Stimulated activated CD4-positive, alpha-beta T cell treated with anti-CD3 and anti-CD28 coated beads, TNF-alpha, amount 100 ng/mL, for 24 hours (primary cell): ENCODE measurements at places on chromosomes 13 and 19.

DNA sequence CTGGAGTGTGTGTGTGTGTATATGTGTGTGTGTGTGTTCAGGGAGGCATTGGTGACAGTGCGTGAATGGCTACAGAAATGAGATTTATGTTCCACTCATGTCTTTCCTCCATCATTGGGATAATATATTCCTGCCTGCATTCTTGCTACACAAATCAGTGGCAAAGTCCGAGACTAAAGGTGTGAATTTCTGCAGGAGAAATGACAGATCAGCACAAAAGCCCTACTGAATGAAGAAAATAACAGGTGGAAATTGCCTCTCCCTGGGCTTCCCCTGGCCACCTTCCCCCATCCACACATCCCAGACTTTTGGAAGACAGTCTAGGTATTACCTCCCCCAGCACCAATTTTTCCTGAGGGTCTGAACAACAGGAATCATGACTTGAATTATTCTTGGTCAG, 10.1 kb downstream of the SIGLEC6 start:
- no peak for DNase-seq

DNA sequence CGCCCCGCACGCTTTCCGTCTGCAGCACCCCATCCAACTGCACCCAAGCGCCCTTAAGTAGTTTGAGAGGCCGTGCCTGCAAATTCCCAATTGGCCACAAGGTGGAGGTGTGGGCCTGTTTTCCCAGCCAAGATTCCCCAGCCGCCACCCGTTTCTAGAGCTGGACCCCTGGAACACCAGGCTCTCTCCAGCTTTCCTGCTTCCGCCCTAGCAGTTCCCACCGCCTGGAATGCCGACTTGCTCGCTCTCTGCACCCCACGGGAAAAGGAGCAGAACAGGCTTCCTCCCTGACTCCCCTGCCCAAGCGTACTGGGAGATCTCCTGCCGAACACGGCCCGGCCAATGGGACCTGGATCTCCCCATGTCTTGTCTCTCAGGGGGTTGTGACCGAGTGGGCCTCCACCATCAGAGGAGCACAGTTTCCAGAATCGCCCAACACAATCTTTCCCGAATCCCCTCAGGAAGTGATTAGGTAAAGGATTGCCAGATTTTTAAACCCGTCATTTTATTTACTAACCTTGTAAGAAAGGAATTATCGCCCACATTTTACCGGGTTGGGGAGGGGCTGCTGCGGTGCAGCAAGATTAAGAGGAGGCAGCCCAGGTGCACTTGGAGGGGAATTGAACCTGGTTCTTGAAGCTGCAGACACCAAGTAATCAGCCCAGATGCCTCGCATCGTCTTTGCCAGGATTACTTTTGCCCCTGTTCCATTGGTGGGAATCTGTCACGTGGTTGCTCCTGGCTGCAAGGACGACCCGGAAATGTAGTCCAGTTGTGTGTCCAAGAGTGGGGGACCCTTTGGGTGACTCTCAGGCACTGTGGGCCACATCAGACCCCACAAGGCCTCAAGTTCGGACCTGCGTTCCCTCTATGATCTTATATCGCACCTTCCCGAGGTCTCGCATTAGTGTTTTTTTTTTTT, 3.5 kb upstream of the NAPSA start:
- DNase-seq: peak; percentile 59

DNA sequence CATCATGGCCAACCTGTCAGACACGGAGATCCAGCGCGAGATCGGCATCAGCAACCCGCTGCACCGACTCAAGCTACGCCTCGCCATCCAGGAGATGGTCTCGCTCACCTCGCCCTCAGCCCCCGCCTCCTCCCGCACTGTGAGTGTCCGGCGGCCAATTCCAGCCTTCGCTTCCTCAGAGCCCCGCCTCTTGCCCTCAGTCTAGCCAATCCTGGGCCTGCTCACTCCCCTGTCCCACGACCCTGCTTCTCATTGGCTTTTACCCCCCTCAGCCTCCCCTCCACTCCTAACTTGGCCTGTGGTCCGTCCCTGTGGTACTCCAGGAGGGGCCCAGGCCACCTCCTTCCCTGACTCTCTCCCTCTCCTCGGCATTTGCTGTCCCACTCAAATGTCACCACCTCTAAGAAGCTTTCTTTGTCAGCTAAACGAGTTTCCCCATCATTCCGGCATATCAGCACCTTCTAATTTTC, 12.3 kb downstream of the HRC start:
- peak; percentile 74 for DNase-seq

GRCh38 chr19:47658431-47659348, 49.8 kb downstream of the BICRA start:
- DNase-seq: no peak

DNA sequence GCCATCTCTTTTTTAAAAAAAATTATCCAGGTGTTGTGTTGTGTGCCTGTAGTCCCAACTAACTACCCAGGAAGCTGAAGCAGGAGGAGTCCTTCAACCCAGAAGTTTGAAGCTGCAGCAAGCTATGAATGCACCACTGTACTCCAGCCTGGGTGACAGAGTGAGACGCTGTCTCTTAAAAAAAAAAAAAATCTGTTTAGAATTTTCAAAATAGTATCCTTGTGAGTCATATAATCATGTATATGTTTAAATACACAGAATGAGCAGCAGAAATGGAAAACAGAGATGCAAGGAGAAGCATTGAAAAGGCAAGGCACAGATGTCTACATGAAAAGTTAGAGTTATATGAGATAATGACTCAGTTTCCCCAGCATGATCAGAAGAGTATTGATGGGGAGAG, 31.2 kb downstream of the SYDE1 start:
- no peak for DNase-seq

DNA sequence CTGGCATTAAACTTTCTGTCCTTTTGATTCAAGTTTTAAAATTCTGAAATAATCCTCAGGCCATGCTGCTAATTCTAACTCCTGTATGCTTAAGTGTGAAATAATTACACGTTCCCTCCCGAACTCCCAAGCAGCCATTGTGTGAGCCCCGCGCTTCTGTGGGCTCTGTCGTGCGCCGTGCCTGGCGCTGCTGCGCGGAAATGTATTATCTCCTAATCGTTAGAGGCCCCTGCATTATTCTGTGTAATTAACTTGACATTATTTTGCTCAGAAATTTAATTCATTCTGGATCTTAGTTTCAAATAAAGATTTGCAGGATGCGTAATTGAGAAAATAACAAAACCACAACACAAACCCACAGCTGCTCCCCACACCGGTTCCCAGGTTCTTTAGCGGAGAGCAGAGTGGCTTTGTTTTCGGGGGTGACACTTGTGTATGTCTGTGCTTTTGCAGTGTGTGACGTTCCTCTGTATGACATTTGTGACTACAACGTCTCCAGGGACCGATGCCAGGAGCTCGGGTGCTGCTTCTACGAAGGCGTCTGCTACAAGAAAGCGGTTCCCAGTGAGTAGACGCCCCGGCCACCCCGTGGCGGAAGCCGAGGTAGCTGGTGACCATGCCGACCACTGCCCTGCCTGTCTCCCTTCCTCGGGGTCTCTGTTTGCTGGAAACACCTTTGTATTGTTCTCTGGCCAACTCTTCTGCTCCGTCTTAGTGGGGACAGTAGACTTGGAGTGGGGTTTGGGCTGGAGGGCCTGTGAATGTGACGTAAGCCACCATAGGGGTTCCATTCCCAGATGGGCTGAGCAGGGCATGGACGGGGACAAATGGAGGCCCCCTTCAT, 7.5 kb downstream of the TEX29 start:
- no peak for DNase-seq
